ENCODE measurements at places on chromosomes 11 and 22. TPM values are rescaled to one million over a fixed set of nuclear protein-coding genes. Genes with fewer than 3 reads are reported as not detected.

Gene CELSR1
- 72.7 TPM for total RNA-seq

Gene EMID1
- 3.9 TPM for total RNA-seq

Gene OR8K5
- not detected for total RNA-seq

Gene IFITM1
- 46.9 TPM for total RNA-seq

Gene HBB
- total RNA-seq: 7.8 TPM

Gene OR8G5
- total RNA-seq: not detected

- no peak for DNase-seq
These were observed 12.0 kb downstream of the NPAT start for GRCh38 chr11:108210441-108210840.

DNA sequence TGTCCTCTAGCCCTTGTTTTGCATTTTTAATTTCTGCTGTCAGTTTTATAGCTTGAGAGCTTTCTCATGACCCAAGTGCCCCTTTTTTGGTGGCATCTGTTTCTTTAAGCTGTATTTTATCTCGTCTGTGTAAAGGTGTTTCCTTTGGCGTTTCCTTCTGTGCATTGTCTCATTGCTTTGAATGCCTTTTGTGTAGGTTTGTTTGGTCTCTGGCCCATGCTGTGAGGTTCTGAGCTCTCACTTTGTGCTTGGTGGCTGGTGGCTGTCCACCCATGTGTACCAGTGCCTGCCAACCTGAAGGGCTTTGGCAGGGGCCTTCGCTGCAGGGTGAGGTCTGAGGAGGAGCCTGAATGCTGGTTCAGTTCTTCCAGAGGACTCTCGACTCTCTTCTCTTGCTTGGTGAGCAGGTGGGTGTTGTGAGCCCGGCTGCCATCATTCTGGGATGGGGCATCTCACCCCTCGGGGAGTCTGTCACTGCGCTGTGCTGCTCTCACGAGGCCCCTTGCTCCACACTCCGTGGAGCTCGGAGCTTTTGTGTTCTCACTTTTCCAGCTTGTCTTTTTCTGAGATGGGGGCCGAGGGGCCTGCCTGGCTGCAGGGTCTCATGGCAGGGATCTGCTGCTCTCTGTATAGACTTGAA lies 14.9 kb downstream of the AP2A2 start:
- no peak for DNase-seq

DNA sequence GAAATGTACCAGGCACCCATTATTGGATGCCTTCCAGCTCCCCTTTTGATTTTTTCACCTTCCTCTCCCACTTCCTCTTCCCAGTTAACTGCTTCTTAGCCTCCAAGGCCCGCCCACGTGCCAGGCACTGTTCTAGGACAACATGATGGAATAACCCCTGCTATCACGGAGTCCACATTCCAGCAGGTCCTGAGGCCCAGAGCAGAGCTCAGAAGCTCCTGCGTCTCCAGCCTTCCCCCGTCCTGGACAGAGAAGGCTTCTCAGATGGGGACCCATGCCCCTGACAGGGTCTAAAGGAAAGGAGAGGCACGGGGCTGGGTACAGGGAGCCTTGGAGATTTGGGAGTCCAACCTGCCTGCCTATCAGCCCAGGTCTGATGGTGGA lies 29.1 kb downstream of the TRIM29 start:
- no peak for DNase-seq

DNA sequence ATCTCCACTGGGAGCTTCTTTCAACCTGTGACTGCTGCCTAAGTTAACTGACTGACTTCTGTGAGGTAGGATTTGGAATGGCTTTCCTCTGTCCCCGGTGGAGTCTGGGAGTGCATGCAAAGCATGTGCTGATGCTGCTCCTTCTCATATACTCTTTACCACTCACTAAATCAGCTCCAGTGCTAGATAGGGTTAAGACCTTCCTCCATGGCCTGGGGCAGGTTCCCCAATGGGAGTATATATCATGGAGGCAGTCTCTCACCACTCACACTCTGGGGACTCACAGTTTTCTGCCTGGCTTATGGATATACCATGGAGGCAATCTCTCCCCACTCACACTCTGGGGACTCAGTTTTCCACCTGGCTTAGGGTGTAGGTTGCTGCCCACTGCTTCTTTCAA lies 10.1 kb upstream of the FANCF start:
- DNase-seq: no peak

- DNase-seq: no peak
These were observed 16.0 kb upstream of the SREBF2 start for GRCh38 chr22:41816871-41817270.

DNA sequence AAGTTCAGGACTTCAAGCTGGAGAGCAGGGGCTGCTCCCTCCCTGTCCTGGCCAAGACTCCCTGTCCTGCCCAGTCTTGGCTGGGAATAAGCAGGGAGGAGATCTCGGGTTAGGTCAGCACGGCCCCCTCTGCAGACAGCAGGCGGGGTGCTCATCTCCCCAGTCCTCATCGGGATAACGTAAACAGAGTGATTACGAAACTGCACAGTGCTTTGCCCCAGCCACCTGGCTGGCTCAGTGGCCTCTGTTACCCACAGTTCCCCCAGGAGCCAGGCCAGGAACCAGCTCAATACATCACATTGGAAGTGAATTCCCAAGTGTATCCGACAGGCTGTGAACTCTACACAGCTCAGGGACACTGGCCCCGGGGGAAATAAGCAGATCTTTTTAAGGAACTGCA lies 42.7 kb upstream of the KCNJ11 start:
- no peak for DNase-seq

DNA sequence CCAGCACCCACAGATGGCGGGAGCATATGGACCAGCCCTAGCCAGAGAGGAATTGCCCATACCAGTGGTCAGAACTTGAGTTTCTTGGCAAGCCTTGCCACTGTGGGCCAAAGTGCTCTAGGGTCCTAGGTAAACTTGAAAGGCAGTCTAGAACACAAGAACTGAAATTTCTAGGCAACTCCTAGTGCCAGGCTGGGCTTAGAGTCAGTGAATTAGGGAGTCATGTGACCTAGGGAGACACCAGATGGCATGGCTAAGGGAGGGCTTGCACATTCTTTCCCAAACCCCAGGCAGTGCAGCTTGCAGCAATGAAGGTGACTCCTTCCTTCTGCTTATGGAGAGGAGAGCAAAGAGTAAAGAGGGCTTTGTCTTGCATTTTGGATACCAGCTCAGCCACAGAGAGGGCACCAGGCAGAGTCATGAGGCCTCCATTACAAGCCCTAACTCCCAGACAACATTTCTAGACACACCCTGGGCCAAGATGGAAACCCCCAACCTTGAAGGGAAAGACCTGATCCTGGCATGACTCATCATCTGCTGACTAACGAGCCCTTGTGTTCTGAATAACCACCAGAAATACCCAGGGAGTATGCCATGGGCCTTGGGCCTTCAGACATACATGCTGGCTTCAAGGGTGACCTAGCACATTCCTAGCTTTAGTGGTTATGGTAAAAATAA lies 19.2 kb upstream of the OR56A3 start:
- no peak for DNase-seq

DNA sequence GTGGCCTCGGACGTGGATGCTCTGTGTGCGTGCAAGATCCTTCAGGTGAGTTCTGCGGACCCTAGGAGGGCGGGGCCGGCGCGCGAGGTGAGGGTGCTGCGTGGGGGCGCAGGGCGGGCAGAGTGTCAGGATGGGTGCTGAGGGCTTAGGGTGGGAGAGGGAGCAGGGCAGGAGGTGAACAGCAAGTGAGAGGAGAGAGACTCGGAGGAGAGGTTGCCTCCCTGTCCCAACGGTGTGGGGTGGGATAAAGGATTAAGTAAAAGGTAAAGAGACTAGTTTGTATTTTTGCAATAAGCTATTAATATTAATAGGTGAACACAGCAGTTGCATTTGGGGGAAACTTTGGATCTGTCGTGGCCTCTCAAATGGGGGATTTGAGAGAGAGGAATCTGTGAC lies 451 bp downstream of the CDC45 start:
- no peak for DNase-seq

DNA sequence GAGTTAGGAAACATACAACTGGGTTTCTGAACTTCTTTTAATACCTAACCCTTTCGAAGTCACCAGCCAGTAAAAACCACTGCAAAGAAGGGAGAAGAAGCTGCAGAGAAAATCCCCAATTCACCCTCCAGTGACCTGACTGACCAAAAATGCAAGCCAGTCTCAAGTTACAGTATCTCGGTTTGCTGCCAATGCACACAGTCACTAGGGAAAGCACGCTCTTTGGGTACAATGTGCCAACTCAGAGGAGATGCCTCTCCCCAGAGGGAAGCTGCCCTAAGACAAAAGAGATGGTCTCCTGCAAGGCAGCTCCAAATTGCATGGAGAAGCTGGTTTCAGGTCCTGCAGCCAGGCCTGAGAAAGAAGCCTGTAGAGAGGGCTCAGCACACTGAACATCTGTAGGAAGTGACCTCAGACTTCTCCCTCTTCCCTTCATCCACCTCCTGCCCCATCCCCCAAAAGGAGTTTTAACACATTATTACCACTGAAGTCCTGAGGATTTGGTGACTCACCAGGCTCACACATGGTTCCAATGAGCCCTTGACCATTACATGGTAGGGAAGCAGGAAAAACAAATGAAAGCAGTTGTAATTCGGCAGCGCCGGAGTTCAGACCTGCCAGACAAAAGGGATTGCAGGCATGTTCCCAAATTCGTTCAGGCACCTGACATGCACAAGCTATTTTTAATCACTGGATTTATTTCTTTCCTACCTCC lies 90.1 kb downstream of the ETS1 start:
- no peak for DNase-seq

- no peak for DNase-seq
These were observed 53.8 kb upstream of the ME3 start for GRCh38 chr11:86726118-86726753.
